HS-27A (cell line): ENCODE measurements at places on chromosomes 1 and 21.

- DNase-seq, result no peak
Observed at GRCh38 chr21:37530901-37531351, 164.4 kb downstream of the DYRK1A start.

- DNase-seq, result no peak
Observed at GRCh38 chr1:37922767-37923550, 23.9 kb downstream of the INPP5B start.

DNA sequence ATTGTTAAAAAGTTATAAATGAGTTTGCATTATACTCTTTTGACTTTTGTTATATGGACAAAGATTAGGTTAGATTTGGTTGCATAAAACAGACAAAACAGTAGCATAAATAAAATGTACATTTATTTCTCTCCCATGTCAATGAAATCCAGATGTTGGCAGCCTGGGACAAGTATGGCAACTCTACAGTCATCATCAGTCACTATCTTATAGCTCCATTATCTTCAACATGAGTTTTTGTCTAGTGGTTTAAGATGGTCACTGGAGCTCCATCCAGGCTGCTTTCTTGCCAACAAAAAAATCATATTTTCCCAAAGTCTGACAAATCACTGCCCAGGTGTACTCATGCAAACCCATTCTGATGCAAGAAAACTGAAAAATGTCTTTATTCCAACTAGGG is 83.8 kb downstream of the CD58 start:
- DNase-seq, result no peak

- DNase-seq, result no peak
Observed at GRCh38 chr1:53681977-53682685, 56.8 kb downstream of the GLIS1 start.

DNA sequence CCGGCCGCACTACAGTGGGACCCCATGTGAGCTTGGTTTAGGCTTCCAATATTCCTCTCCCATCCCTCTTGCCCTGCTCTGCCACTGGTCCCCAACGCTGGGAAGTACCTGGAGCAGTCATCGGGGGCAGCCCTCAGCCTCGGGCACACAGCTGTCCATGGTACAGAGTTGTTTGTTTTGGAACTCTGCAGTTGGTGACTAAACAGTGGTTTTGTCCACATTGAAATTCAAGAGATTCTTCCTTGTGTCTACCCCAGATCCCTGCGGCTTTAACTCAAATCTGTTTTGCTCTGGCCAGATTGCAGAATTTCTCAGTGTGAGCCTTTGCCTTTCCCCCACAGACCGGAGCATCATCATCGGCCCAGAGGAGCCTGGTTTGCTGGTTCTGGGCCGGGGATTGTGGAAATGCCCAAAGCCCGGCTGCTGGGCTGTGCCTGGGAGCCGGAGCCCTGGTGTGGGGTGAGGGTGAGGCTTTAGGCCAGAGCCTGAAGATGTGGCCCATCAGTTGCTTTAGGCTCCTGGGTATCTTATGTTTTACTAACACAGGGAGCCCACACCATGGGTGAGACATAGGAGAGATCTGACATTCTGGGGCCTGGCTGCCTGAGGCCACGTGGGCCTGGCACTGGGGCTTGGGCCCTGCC is 93.2 kb downstream of the ARHGEF10L start:
- peak; percentile 46 for DNase-seq

DNA sequence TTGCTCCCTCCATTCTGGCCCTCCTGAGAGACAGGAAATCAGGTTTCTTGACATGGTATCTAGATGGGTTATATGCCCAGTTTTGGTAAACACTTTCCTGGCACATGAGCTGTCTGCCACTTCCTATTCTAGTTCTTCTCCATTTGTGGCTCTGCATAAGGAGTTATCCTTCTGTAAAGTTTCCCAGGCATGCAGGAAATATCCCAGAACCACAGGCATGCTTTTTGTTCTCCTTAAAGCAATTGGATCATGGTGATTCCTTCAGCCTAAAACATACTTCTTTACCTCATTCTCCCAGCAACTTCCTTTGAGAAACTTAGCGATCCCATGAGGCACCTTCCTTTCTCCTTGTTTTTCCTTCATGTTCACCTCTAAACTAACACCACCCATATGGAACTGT is 199.8 kb downstream of the CRB1 start:
- no peak for DNase-seq

DNA sequence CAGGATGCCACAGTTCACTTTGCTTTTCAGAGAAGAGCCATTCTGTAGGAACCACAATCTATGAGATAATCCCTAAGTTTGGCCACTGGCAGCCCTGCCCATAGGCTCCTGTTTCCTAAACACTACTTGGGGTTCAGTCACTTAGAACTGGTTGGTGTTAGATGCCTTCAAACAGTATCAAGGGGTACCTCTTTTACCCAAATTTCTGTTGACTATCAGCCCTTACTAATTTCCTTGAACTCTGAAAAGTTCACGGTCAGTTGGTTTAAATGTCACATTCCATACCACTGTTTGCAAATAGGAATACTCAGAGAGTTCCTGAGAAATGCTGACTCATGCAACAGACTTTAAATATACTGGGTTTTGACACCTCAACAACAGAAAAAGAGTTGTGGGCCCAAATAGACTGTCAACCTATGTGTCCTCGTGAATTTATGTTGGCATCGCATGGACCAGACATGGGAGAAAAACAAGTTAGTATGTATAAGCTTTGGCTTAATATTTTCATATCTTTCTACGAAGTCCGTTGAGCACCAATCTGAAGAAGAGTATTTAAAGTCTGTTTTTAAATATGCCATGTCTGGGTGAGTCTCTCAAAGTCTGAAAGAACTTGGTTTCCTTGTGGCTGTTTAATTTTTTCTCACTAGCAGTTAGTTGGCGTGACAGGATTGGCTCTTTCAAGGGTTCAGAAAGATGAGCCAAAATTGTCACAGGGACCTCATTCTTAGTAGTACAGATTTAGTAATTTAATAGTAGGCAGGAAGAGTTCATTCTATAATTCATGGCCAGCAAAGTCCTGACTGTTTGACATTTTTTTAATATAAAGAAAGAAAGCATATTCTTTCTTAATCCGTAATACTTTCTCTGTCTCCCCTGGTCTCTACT is 56.5 kb upstream of the ZNF326 start:
- DNase-seq, result no peak

DNA sequence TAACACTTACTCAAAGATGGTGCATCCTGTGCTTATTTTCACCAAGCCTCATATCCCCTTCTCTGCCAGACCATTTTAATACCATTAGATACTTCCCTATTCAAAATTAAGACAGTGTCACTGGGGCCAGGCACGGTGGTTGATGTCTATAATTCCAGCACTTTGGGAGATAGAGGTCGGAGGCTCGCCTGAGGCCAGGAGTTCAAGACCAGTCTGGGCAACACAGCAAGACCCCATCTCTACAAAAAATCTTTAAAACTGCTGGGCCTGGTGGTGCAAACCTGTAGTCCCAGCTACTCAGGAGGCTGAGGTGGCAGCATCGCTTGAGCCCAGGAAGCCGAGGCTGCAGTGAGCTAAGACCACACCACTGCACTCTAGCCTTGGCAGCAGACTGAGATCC is 28.2 kb downstream of the APP start:
- no peak for DNase-seq

DNA sequence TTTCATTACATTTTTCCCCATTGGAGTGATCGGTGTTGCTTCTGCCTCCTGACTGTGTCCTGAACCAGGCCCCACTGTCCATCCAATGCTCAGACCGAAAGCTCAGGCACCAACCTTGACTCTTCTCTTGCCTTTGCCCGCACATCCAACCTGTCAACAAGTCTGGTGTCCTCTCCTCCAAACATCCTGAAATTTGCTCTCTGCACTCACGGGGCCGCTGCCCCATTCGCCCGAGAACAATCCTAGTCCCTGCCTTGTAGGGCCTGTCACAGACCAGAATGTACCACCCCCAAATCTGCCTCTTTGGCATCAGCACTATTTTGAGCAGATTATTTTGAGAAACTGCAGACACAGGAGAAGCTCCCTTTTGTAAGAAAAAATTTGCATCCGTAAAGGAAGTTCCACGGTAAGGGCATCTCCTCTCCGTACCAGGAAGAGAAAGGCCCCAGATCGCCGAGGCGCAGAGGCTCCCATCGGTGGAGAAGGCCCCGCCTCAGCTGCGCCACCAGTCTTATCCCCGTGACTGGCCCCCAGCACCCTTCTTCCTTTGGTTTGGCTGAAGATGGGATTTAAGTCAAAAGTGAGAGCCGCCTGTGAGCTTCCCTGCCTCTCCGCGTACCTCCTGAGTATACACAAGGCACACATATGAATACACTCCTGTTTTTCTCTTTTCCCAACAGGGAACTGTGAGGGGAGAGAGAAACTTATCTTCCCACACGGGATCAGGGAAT is 7.1 kb downstream of the MORN1 start:
- no peak for DNase-seq

- peak; percentile 64 for DNase-seq
Observed at GRCh38 chr1:51235673-51236530, at the start of gene RNF11. Gene RNF11 (plus strand): TSS chr1:51236273. CDS start chr1:51236757, 484 bp downstream.

DNA sequence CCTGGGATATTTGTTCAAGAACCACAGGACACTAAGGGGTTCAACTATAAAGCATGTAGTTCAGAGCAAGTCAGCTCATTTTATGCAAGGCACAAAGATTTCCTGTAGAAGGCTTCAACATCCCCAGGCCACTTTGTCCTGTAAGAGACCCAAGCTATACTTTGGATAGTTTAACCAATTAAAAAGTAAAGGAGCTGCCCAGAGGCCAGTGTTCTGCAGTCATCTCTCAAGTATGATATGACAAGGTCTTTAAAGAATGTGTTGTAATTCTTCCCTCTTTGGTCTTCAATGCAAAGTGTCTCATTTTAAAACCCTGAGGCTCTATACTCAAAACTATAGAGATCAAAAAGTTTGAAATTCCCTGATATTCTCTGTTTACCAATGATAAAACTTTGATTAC is 34.1 kb downstream of the KRTAP20-3 start:
- no peak for DNase-seq

- DNase-seq, result no peak
Observed at GRCh38 chr1:187409341-187409740, 580.6 kb downstream of the PLA2G4A start.

GRCh38 chr1:82704393-82704792 is 903.7 kb downstream of the ADGRL2 start:
- DNase-seq, result no peak

GRCh38 chr1:43824795-43825194 is 108.8 kb upstream of the ARTN start:
- no peak for DNase-seq

DNA sequence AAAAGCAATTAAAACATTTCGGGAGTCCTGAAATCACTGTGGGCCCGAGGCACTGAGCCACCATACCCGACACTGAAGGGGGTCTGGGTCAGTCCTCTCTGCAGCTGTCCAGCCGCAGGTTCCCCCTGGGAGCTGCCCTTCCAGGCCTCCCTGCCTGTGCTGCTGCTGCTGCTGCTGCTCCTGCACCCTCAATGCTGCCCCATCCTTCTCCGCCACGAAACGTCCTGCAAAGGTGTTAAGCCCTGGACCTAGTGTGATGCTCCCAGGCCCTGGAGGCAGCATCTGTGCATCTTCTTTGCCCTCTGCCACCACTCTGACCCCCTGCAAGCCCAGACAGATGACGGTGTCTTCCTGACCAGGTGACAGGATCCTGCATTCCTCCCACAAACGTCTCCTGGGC is 513.3 kb downstream of the NPHP4 start:
- DNase-seq, result no peak

DNA sequence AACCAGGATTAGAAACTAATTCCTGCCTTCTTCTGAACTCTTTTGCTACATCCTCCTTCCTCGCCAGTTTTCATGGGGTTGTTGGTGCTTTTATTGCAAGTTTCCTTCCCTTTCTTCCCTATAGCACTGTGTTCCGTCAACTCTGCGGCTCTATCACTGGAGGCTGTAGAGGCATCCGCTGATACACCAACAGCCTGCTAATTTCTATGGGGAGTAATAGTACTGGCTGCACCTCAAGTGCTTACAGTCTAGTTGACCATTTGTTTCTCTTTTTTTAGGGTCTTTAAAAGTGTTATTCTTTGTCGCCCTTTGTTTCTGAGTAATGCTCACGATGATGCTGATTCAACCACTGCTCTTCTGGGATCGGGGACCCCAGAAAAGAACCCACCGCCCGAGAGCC is 746 bp downstream of the MIS18A start:
- DNase-seq, result no peak

GRCh38 chr1:106680216-106680615 is 376.3 kb upstream of the PRMT6 start:
- no peak for DNase-seq

DNA sequence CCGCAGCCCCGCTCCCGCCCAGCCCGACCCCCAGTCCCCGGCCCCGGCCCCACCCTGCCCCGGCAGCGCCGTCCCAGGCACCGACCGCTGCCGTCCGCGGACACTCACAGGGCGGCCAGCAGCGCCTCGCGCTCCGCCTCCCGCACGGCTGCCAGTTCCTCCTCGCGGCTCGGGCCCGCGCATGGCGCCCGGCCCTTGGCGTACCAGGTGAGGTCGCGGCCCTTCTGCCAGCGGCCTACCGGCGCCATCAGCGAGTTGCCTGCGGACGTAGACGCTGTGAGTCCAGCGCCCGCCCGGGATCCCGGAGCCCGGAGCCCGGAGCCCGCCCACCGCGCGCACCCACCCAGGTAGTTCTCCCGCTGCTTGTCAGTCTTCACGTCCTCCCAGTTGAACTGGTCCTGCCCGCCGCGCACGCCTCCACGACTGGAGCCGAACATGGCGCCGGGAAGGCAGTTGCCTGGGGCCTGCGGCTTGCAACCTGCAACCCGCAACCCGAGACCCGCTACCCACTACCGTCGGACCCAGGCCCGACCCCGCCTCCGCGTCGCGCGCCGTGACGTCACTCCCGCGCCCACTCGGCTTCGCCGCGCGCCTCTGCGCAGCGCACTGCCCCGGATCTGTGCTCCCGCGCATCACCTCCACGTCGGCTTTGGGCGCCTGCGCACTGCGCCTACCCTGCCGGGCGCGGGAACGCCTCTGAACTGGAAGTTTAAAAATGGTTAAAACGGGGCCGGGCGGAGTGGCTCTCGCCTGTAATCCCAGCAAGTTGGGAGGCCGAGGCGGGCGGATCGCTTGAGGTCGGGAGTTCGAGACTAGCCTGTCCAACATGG is at the start of gene C1orf35:
C1orf35 (minus strand) TSS at position 535 of the 830 bp plus-strand sequence; CDS start at position 437, 98 bp downstream.
- peak; percentile 69 for DNase-seq

- DNase-seq, result no peak
Observed at GRCh38 chr1:21616372-21616771, 52.8 kb downstream of the RAP1GAP start.

- DNase-seq, result no peak
Observed at GRCh38 chr1:88961081-88961480, 31.3 kb downstream of the KYAT3 start.
